NCI-H1105 (cell line): ENCODE measurements at places on chromosomes 1 and 21.

DNA sequence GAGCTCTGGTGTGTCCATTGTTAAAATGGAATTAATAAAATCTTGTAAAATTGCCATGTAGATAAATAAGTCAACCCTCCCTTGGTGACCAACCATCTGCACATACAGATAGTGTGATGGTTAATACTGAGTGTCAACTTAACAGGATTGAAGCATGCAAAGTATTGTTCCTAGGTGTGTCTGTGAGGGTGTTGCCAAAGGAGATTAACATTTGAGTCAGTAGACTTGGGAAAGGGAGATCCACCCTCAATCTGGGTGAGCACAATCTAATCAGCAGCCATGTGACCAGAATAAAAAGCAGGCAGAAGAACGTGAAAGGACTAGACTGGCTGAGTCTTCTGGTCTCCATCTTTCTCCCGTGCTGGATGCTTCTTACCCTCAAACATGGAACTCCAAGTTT is 174.8 kb downstream of the LTN1 start:
- DNase-seq: no peak

GRCh38 chr1:229085291-229085690 is 185.6 kb upstream of the RAB4A start:
- no peak for DNase-seq

DNA sequence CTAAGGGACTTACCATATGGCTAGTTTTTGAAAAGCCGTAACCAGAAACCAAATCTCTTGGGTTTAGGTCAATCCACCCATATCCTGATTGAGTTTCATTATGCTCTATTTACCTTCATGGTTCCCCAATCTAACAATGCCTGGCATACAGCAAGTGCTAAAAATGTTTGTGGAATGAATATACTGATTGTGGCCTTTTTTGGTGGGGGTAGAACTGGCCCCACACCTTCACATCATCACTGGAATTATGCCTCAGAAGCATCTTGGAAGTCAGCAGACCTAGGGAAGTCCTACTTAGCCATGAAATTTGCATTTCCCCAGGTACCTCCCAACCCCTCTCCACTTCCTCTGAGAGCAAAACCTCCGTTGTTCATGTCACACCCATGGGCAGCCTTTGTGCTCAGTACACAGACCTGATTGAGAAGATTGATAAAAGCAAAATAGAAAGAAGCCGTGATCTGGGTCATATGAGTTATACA is 17.8 kb upstream of the SLAMF1 start:
- no peak for DNase-seq

- no peak for DNase-seq
Measured at GRCh38 chr1:109704173-109704572, 7.9 kb upstream of the GSTM5 start.

GRCh38 chr1:84361796-84362195 is 36.5 kb upstream of the DNASE2B start:
- no peak for DNase-seq

DNA sequence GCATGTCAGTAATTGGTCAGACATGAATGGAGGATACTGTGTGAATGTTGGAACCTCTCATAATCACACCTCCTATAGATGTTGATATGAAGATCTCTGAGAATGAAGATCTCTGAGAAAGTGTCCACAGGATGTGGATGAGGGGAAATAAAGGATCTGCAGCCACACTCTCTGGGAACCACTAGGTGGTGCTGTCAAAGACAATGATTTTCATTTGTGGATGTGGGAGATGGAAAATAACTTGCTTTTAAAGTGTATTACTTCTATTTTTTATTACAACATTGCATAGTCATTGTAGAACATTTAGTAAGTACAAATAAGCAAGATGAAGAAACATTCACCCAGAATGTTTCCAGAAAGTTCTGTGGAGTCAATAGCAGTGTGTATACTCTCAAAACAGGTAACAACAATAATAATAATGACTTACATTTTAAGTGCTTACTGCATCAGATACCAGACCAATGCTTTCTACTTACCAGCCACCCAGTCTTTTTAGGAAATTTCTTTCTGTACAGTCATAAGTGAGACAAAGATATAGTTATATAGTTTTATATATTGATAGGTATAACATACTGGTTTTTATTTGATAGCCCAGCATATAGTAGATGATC is 128.2 kb downstream of the ATG4C start:
- DNase-seq: no peak

GRCh38 chr1:84426376-84426775 is 28.1 kb downstream of the DNASE2B start:
- no peak for DNase-seq

DNA sequence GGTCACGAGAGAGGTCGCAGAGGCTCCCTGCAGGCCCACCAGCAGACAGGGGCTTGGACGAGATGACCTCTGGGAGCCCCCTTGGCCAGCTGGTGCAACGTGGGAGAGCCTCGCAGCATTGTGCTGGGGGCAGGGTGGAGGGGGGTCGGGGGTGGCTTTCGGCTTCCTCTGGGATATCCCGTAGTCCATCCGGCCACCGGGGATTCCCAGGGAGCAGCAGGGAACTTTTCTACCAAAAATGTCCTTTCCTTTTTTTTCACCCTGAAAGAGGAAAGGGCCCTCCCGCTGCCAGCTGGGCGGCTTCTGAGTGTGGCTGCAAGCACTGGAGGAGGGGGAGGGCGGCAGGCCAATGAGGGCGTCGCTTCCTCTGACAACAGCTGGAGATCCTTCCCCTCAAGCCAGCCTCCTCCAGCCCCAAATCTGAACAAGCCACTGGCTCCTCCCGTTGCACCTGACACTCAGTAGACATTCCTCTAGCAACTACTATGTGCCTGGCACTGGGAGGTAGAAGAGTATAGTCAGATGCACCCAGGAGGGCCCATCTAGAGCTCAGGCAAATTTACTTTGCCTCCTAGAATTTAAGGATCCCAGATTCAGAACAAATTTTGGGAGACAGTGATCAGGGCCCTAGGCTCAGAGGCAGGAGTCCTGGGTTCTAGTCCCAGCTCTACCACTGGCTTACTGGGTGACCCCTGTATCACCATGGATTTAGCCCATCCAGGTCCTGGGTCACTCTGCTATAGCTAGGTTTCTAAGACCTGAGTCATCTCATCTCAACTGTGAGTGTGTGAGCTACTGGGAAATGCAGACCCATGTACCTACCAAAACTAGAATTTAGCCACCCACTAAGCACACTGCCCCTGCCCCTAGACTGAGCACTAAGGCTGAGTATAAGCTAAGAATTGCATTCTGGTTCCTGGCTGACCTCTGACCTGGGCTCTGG is 2.7 kb downstream of the MOB3C start:
- no peak for DNase-seq

GRCh38 chr21:43984905-43985689 is 27.0 kb upstream of the TRAPPC10 start:
- DNase-seq: no peak

- no peak for DNase-seq
Measured at GRCh38 chr1:109969146-109969829, 15.3 kb upstream of the AHCYL1 start.

DNA sequence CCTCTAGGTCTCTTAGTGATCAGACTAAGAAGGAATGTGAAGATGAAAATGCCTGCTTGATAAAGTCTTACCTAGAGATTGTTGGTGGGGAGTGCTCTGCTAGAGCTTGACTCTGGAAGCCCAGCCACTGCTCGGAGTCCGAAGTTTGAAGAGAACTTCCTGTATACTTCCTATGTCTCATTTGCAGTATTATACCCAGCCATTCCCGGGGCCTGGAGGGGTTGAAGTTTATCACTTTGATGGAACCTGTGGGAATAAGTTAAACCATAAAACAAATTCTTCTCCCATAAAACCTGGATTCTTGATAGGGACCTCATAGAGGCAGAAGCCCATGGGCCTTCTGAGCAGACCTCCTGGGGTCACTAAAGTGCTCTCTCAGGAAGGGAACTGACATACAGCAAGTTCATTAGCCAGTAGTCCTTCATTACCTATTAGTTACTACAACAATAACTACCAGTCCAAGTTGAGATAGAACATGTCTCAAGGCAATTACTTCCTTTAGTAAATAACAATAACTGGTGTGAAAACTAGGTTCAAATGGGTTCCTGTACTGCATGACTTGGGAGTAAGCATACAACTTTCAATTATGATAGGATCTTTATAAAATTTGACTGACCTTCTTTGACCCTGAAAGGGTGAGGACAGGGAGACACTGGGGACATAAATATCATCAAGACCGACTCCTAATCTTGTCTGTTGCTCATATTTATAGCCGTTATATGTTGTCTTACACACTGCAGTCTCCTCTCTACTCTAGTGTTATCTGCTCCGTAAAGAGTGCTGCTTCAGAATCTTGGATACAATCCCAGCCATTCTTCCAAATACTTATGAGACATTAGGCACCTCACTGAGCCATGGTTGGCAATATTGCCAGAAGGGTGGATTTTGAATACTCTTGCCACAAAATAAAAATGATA is at the start of gene OR6N1:
Gene OR6N1, minus strand, starts transcription at position 246 of the 917 bp plus-strand sequence. CDS start 5,513 bp downstream, outside the sequence.
- no peak for DNase-seq

GRCh38 chr1:194309269-194309668 is 1122.9 kb upstream of the B3GALT2 start:
- no peak for DNase-seq

- DNase-seq: peak; percentile 49
Measured at GRCh38 chr1:154327466-154328317, 2.4 kb downstream of the ATP8B2 start.

DNA sequence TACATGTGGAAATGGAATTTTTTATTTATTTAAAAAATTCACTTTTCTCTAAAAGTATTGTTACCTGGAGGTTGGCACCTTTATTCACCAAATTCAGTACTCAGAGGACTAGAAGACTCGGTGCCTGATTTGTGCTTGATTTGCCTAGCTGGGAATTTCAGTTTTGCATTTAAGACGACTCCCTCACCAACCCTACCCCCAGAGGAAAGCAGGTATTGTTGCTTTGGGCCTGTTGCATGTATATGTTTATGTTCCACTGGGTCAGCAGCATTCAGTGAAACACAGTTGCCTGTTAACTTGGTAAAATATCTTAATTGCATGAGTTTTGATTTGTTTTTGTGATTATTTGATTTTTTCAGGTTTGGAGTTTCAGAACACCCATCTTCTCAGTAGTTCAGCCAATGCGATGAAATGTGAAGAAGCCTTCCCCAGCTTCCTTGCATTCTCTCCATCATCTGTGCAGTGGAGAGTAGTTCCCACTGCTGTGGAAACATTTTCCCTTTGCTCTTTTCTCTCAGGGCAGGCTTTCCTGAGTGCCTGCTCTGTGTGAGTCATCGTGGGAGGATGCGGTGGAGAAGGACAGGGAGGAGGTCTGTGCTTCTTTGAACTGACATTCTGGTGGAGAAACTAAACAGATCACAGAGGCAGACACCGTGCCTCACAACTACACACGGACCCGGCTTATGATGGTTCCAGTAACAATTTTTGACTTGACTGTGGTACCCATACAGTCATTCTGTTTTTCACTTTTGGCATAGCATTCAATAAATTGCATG is 6.4 kb downstream of the ADARB1 start:
- no peak for DNase-seq

- DNase-seq: no peak
Measured at GRCh38 chr21:15224346-15225086, 159.7 kb upstream of the NRIP1 start.

GRCh38 chr1:13701271-13701640 is 1.3 kb downstream of the PRDM2 start:
- no peak for DNase-seq

GRCh38 chr1:48740621-48741020 is 36.1 kb downstream of the BEND5 start:
- DNase-seq: no peak

- no peak for DNase-seq
Measured at GRCh38 chr1:25861316-25862286, 2.3 kb upstream of the AUNIP start.

- no peak for DNase-seq
Measured at GRCh38 chr1:87806379-87807094, 477.9 kb downstream of the LMO4 start.

DNA sequence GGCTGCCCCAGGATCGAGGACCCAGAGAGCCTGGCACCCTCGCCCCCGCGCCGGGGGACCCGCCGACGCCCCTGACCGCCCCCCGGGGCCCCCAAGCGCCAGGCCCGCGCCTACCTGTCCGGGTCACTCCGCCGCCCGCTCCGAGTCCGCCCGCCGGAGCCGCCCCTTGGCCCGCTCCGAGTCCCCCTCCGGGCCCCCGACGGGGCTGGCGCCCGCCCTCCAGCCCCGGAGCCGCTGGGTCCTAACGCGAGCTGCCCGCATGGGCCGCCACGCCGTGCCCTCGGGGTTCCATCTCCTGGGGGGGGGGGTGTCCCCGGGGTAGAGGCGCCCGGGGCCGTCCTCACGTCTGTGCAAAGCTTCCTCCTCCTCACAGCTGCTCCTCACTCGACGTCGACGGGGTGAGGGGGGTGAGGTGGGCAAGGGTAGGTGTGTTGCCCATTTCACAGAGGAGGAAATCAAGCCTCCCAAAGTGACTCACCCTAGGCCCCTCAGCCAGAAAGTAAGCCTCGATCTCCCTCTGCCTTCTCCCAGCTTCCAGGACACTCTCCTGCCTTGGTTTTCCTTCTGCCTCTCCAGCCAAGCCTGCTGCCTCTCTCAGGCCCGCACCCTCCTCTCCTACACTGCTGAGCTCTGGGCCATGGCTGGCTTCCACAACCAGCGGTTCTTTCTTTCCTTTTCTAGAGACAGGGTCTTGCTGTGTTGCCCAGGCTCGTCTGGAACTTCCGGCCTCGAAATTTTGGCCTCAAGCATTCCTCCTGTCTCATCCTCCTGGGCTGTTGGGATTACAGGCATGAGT is at the start of gene MFAP2:
Gene MFAP2, minus strand, starts transcription at position 148 of the 796 bp plus-strand sequence. CDS start 2,347 bp downstream, outside the sequence.
- peak; percentile 29 for DNase-seq

DNA sequence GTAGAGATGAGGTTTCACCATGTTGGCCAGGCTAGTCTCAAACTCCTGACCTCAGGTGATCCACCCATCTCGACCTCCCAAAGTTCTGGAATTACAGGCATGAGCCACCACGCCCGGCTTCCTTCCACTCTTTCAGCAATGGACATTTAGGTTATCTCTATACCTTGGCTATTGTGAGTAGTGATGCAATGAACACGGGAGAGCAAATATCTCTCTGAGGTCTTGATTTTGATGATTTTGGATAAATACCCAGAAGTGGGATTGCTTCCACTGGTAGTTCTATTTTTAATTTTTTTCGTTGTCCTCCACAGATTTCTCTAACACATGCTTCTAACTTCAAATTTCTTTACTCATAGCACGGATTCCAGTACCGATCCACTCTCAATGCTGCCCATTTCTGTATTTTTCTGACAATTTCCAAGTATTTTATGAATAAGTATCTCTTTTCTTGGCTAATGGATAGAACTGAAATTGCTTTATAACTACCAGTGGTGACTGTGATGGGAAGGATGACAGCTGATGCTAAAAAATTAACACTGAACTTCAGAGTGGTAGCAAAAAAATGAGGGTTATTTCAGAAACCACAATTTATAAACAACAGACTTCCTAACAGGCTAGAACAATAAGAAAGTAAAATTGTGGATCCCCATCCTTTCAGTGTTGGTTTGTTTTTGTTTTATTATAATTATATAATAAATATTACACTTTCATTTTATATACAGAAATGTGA is 327.5 kb upstream of the RUNX1 start:
- no peak for DNase-seq
